CD4-positive, alpha-beta T cell treated with Interleukin-1 beta for 1 hour (primary cell): ENCODE measurements at places on chromosomes 6 and 20.
A peak's percentile ranks its signal among the peaks of the same experiment; 100 is the strongest.

DNA sequence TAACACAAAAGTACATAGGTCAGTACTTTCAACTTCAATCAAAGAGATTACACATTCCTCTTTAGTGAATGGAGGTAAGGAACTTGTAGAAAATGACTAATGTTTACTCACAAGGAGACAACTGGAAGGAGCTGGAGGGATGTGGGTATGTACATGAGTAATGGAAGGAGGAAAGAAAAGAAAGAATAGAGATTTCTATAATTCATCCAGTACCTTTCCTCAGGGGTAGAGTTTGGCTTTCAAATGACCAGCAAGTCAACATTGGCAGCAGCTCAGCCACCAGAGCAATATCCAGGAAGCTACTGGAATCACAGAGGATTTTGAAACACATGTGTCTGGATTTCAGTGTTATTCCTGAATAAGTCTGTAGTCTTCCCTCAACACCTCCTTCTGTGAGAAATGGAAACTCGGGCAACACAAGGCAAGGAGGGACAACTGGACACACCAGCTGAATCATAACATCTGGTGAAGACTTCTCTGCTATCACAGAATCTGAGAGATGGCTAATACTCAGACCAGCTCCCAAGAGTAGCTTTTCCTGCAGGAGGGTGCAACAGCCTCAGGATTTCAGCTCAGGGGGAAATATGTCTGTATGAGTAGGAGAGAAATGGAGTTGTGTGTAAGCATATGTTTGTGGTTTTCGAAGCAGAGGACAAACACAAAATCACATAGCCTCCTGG, 98.8 kb downstream of the HAO1 start:
- DNase-seq, result no peak

- DNase-seq, result peak; percentile 26
Measured at GRCh38 chr20:3203315-3204123, 963 bp downstream of the DDRGK1 start.

DNA sequence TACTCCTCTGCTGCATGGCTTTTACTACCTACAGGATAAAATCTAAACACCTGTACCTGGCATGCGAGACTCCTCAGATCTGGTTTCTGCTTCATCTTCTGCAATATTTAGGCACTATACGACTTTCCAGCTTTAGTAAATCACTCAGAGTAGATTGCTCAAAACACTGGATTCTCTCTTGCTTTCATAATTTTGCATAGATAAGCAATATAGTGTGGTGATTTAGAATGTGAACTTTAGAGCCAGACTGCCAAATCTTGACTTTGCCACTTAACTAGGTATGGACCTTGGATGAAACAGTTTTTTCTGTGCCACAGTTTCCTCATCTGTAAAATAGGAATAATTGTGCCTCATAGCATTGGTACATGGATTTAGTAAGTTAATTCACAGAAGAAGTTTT, 28.9 kb downstream of the CEP57L1 start:
- no peak for DNase-seq

DNA sequence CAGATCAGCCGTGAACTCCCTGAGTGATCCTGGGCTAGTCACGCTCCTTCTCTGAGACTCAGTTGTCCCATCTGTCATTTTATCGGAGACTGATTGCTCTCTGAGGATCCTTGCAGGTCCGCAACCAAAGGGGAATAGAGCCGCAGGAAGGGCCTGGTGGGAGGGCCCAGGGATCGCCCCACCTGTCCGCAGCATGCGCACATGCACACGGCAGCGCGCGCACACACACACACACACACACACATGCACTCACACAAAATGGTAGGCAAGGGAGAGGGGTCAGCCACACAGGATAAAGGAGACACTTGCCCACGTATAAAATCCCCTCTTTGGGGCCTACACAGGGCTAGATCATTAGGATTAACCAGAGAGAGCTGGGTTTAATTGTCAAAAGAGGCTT, 95.6 kb upstream of the FOXP4 start:
- DNase-seq, result no peak

GRCh38 chr6:16473184-16473907, 235.0 kb downstream of the GMPR start:
- peak; percentile 28 for DNase-seq

DNA sequence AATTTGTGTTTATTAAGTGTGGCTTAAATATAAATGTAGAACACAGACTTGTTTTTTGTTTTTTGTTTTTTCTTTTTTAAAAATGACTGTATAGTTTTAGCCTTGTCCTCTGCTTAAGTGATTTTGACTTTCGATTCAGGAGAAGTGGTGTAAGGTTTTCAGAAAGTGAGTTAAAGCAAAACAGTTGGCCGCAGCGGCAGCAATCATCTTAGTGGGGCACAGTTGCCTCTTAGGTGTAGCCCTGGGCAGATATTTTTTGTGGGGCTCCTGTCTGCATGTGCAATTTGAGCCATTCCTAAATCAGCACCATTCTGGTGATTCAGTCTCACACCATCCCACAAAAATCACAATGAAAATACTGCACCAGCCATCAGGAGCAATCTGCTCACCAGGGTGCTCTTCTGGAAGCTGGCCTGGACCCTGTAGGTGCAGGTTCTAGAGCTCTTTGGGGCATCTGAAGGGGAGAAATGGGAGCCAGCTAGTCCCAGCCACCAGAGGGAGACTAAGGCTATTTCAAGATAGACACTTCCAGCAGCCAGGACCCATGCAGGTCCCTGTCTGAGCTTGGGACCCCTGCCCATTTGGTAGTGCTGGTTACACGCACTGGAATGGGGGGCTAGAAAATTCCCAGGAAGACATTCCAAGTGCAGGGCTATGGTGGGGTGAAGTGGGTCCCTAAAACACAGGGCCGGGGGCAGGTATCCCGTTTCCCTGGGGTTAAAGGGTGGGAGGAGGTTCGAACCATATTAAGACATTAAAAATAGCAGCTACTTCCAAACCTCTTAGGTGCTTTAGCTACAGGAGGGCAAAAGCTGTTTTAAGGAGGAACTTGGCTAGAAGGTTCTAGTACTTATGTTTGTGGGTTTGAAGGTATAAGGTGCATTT, 156.6 kb downstream of the NFATC2 start:
- DNase-seq, result peak; percentile 56

DNA sequence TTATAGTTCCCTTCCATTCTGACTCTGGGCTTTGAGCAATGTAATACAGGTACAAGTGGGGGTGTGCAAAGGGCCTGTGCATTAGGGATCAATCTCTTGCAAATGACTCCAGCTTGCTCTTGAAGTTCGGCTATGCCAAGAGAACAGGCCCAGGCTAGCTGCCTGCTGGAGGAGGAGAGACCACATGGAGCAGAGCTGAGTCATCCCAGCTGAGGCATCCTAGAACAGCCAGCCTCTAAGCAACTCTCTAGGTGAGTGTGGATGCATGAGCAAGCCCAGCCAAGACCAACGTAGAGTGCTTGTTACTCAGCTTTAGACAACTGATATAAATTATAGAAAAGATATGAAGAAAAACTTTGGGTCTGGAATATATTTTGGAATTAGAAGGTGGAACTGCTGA, 47.6 kb upstream of the RBM24 start:
- no peak for DNase-seq

DNA sequence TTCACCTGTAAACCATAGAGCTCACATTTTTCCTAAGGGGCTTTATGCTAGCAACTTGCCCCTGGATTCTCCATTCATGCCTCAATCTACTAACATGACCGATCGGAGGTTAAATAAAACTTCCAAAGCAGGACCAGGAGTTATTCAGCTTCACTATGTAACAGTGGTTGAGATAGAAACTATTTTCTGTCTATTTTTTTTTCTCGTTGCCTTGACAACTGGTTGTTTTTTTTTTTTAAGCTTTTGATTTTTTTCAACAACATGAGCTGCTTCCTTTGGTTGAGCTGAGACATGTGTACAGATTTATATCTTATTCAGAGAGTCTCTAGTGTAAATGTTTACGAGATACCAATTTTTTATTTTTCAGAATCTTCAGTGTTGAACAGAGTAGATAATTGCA, 85.7 kb downstream of the SHLD1 start:
- DNase-seq, result no peak

GRCh38 chr6:50451826-50452400, 261.4 kb upstream of the TFAP2D start:
- DNase-seq, result no peak

DNA sequence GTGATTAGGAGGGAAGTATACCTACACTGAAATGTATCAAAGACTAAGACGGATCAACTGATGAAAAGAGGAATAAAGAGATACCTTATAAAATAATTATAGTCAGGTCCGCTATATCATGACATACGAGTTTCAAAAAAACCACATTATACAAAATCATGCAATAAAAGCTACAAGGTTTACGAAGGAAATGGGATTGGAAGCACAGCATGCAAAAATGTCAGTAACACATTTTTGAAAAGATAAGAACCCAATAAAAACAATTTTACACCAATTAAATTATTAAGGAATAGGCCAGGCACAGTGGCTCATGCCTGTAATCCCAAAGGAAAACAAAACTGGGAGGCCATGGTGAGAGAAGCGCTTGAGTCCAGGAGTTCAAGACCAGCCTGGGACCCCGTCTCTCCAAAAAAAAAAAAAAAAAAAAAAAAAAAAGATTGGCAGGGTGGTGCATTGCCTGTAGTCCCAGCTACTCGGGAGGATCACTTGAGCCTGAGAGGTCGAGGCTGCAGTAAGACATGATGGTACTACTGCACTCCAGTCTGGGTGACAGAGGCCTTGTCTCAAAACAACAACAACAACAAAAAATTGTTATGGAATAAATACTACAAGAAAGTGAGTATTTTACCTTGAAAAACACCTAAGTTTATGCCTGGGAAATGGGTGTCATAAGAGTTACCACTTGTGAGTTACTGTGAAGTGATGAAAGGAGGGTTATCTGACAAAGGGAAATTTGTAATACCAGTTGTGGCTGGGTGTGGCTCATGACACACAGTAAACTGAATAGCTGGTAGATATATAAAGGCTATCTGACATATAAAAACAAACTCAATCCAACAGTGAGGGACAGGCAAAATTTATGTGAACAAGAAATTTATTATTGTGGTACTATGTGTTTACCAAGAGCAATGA, 45.2 kb downstream of the RANBP9 start:
- no peak for DNase-seq

GRCh38 chr20:45450097-45450818, 19.3 kb upstream of the WFDC2 start:
- peak; percentile 58 for DNase-seq
